Vagina (tissue), 2 donors: ENCODE measurements at places on chromosomes 2 and 18. TPM values are rescaled to one million over a fixed set of nuclear protein-coding genes. Genes with fewer than 3 reads are reported as not detected.

The ABCB11 gene
- not detected for total RNA-seq

The PLEK gene
- total RNA-seq = 4.4 TPM

The HAAO gene
- total RNA-seq = 5.9 TPM

The CPS1 gene
- total RNA-seq = 8.8 TPM

The LCT gene
- not detected for total RNA-seq

The PCARE gene
- total RNA-seq = not detected

The CXCR2 gene
- 6.4 TPM for total RNA-seq

The GCC2 gene
- total RNA-seq = 30.0 TPM

The SPAST gene
- 20.6 TPM for total RNA-seq

The OR6B2 gene
- not detected for total RNA-seq

The GAD1 gene
- total RNA-seq = not detected

The NXPH2 gene
- total RNA-seq = not detected

The ERICH2 gene
- not detected for total RNA-seq

The RGPD4 gene
- total RNA-seq = not detected

The HMSD gene
- not detected for total RNA-seq

The TRABD2A gene
- total RNA-seq = 5.4 TPM

The PLEKHH2 gene
- total RNA-seq = 27.5 TPM

The TSPYL6 gene
- not detected for total RNA-seq

The SPDYA gene
- 5.2 TPM for total RNA-seq

The VSNL1 gene
- 19.2 TPM for total RNA-seq

The TM4SF20 gene
- not detected for total RNA-seq

The MOCOS gene
- total RNA-seq = 2.2 TPM

The NEUROD1 gene
- not detected for total RNA-seq
